ENCODE measurements at places on chromosomes 11 and 22.

DNA sequence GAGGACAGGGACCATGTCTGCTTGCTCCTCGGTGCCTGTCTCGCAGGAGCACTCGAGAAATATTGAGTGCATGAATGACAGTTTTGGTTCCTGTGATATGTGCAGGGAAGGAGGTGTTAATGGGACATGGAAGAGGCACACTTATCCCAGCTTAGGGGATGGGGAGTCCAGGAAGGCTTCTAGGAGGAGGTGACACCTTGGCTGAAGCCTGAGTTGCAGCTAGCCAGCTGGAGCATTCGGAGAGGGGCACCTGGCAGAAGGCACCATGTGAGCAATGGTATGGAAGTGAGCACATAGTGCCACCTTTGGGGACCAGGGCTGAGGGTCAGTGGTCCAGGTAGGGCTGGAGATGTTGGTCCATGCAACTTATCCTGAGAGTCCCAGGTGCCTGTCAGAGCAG, 18.9 kb downstream of the SGSM1 start:
- no peak for DNase-seq

DNA sequence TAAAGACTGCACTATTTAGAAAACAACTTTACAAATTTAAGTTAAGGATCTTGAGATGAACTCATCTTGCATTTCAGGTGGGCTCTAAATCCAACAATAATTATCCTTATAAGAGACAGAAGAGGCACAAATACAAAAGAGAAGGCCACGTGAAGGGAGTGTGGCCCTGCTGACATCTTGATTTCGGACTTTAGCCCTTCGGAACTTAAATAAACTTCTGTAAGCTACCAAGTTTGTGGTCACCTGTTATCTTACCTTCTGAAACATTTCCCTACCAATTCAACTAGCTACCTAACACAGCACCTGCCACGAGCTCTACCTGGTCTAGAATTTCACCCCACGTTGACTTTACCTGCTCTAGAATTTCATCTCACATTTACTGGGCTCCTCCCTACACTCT, 42.9 kb upstream of the ARHGAP32 start:
- no peak for DNase-seq

DNA sequence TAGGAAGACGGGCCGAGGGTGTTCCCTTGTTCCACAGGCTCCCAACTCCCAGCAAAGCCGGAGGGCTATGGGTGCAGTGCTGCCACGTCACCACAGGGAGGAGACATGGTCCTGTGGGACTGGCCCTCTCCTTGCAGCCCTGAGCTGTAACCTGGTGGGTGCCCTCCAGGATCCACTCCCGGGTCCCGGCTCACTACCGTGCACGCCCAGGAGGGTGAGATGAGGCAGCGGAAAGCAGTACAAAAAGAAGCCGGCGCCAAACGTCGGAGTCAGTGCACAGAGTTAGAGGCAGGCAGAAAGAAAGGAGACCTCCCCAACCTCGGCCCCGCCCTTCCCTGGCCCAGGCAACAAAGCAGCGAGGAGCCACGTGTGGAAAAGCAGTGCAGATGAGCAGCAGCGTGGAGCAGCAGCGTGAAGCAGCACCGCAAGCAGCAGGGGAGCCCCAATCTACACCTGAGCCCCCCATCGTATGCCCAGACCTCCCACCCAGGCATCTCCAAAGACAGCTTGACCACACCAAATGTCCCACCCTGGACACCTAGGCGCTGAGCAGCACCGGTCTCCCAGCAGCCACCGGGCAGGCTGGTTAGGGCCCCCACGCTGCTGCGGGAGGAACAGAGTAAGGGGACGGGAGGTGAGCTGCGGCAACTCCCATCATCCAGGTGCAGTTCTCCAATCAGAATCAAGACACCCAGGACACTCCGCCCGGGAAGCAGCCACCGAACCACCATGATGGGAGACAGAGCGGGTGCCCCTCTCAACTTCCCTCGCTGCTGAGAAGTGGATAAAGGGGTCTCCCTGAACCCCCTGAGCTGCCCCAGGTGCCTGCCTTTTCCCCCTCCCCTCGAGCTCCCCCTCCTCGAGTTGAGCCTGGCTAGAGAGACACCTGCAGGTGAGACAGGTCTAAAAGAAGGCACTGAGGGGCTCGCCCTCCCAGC, 28.8 kb downstream of the IGSF9B start:
- peak; percentile 37 for DNase-seq

DNA sequence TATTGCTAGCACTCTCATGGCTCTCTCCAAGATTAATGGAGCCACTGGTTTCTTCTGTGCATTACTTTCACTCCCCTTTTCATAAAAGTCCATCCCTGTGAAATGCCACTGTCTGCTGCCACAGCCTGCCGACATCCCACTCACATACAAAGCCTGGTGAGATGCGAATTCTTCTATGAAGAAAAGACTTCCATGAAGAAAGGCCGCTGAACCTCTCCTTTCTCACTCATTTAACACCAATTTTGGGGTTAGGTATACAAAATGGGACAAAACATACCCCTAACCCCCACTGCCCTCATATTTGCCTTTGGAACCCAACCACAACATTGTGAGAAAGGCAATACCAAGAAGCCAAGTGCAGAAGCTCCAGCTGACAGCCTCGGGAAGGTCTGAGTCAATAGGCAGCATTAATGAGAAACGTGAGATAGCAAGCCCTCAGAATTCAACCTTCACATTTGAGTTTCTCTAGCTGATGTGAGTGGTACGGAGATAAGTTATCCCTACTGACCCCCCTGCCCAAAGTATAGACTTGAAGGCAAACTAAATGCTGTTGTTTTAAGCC, 156.4 kb downstream of the ATG16L2 start:
- DNase-seq, result no peak

GRCh38 chr11:122045181-122045586, 70.8 kb downstream of the BLID start:
- no peak for DNase-seq

Data from CD4-positive, alpha-beta T cell treated with Interferon alpha-2 for 1 hour (primary cell).